ENCODE measurements at places on chromosomes 3 and 15.

- no peak for DNase-seq
These were observed 23.6 kb downstream of the MLH1 start for GRCh38 chr3:37016903-37017302.

DNA sequence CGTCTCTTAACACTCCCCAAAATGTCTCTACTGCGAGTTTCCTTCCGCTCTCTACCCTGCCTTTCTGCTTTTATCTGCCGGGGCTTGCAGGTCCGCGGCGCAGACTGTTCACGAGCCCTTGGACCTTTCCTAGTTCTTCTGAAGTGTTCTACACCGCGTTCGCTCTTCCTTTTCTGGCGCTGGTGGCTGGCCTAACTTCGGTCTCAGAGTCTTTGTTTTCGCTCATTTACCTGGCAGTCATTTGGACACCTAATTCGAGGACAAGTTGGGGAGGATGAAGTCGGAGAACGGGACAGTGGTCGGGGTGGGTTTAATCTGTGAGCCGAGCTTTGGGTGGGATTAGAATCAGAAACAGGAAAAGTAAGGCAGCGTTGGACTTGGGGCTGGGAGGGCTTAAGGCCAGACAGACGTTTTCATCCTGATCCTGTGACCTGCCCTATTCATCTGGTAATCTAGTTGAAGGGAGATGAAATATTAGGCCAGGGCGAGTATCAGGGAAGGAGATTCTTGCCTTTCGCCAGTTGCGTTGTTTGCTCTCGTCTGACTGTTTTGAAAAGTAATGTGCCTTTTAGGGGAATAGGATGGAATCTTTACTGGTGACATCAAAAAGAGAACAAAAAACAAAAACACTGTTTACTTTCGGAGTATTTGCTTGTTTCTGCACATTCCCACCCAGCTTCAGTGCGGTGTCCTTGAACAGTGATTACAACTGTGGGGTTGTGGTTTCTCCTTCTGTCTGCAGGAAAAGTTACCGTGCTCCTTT, 1.8 kb downstream of the DIPK2A start:
- DNase-seq, result no peak

DNA sequence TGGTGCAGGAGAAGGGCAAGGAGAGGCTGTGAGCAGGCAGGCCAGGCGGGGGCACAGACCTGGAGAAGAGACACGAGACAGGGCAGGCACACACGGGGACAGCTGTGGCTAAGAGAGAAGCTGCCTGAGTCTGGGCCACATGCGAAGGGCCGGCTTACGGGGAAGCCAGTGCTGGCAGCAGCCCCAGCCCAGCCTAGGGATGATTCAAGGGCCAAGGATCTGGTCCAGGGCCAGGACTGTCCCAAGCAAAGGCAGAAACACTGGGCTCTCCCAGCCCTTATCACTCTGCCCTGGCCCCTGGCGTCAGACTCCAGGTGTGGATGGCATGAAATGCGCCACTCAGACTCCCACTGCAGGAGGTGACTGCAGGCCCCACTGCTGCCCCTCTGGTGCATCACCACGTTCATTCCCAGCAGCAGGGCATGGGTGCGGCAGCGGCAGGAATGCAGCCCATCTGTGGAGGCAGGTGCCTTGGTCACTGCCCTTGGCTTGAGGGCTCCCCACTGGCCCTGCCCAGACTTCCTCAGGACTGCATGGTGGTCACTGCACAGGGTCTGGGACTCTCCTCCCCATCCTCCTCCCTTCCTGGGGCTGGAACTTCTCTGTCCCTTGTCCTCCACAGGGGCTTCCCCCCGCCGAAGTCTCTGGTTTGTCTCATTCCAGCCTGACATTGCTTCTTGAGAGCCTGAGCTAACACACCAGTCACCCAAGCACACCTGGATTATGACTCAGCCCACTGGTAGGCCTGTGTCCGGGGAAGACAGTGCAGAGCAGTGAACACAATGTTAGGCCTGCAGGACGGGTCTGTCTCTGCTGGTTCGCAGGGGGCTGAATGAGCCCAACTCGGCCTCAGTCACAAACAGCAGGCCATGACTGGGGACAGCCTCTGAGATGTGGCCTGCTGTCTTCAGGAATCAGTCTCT, 69.3 kb downstream of the TBC1D2B start:
- no peak for DNase-seq

GRCh38 chr3:66561367-66561766, 60.5 kb upstream of the LRIG1 start:
- no peak for DNase-seq

- DNase-seq, result peak; percentile 56
These were observed 46.3 kb downstream of the GABRG3 start for GRCh38 chr15:27017168-27017809.

All from iPS DF 19.7 (cell line).